Brain pericyte (primary cell): ENCODE measurements at places on chromosomes 13 and 19.
A peak's percentile ranks its signal among the peaks of the same experiment; 100 is the strongest.

DNA sequence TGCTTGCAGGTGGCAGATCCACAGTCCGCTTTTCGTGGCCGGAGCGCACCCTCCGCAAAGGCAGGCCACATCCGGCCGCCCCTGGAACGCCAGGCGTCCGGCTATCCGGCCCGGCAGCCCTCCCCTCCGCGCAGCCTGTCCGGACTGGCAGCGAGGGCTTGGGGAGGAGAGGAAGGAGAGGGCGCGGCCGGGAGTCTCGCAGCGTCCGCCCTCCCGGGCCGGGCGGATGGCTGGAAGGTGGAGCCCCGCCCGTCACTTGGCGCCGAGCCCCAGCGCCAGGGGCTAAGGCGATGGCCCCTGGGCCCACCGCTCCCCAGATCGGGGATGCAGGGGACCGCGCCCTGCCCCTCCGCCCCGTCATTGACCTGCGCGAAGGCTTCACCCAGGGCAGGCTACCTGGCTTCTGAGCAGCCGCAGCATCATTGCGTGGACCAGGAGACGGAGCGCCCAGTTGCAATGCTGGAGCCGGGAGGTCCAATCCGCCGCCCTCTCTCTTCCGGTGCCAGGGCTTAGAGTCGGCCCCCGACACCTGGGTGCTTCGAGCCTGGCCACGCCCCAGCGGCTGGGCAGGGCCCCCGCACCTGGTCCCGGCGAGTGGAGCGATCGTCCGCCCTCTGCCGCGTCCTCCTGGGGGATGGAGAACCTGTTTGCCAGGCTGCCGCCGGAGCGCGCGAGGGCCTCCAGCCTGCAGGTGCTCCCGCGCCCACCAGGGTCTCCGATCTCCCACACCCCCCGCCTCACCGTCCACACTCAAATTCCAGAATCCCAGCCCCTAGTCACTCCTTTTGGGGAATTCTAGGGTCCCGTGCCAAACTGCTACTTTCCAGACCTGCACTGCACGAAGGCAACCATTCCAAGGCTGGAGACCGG lies at the start of gene FUT1:
FUT1 (minus strand) TSS at position 146 of the 870 bp plus-strand sequence. CDS start 1,360 bp downstream, outside the sequence.
- DNase-seq, result no peak

GRCh38 chr13:37869756-37870488 lies at the start of gene TRPC4:
Gene TRPC4, minus strand, starts transcription at chr13:37869772. Its CDS starts 86,439 bp downstream, at chr13:37783333.
- DNase-seq, result peak; percentile 41

- no peak for DNase-seq
Measured at GRCh38 chr19:5676772-5677105, 3.6 kb downstream of the MICOS13 start.

GRCh38 chr13:99425485-99426341 lies 75.6 kb upstream of the TM9SF2 start:
- no peak for DNase-seq

GRCh38 chr13:41246969-41247680 lies 16.3 kb downstream of the MTRF1 start:
- DNase-seq, result no peak

- DNase-seq, result no peak
Measured at GRCh38 chr19:7743425-7743841, 3.9 kb downstream of the CD209 start.

GRCh38 chr13:44334751-44335150 lies 38.9 kb upstream of the SERP2 start:
- DNase-seq, result no peak

- DNase-seq, result no peak
Measured at GRCh38 chr13:95579303-95579702, 26.8 kb downstream of the CLDN10 start.

- DNase-seq, result no peak
Measured at GRCh38 chr19:703651-704446, 4.9 kb upstream of the PALM start.

DNA sequence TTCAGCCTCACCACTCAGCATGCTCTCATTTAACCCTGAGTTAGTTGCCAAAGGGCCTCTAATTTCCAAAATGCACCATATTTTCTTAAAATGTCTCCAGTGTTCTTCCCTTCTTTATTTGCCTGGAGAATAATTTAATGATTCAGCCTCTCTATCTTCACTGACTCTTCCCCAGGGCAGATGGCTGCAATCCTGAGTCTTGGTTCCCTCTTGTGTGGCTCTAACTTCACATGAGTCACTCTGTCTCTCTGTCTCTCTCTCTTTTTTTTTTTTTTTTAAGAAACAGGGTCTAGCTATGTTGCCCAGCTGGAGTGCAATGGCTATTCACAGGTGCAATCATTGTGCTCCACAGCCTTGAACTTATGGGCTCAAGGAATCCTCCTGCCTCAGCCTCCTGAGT lies 251.4 kb downstream of the VWA8 start:
- no peak for DNase-seq

- DNase-seq, result no peak
Measured at GRCh38 chr13:71625694-71626093, 241.3 kb downstream of the DACH1 start.

GRCh38 chr19:3557461-3558248 lies at the start of gene MFSD12:
Gene MFSD12, minus strand, starts transcription at chr19:3557586. Its CDS starts 183 bp downstream, at chr19:3557403.
- peak; percentile 75 for DNase-seq

DNA sequence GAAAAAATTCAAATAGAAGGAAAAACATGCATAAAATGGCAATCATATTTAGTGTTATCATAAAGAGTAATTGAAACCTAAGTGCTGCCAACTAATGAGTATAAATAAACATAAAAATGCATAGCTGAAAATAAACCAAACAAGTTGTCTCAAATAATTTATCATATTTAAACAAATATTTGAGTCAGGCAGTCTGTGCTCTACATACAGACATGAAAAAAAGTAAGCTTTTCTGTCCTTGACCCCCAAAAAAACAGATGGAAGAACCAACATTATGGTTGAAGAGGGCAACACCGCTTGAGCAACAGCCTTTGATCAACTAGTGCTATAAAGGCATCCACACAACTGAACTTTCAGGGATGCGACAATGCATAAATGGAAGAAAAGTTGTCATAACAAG lies 735.1 kb upstream of the MIR17HG start:
- DNase-seq, result no peak

DNA sequence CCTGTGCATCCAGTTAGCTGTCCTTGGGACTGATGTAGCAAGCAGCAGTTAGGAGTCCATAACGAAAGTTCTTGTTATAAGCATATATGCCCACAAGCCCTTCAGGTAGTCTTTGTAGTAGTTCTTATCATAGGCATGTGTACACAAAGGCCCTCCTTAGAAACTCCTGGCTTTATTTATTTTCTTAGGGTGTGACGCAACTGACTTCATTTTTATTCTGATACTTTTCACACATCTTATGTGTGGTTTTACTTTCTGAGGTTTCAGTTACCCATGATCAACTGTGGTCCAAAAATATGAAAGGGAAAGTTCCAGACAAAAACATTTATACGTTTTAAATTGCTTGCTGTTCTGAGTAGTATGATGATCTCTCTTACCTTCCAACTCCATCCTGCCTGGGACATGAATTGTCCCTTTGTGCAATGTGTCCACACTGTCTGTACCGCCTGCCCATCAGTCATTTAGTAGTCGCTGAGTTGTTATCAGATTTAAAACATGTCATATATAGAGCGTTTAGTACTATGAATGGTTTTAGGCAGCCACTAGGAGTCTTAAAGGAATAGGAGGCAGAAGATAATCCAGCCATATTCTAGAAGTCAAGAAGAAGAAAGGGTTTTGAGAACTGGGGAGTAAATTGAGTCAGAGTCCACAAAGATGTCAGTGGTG lies 19.4 kb downstream of the GPC5 start:
- no peak for DNase-seq

DNA sequence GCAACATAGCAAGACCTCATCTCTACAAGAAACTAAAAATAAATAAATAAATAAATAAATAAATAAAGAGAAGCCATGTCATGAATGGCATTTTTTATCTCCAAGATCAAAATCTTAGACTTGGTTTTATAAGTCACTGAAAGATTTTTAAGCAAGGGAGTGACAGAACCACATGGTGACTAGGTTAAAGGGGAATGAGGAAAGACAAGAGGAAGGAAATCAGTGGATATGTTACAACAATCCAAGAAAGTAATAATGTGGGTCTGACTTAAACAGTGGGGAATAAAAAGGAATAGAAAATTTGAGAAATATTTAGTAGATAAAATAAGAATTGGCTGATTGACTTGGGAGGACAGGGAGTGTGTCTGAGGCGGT lies 18.8 kb upstream of the MED4 start:
- DNase-seq, result no peak

DNA sequence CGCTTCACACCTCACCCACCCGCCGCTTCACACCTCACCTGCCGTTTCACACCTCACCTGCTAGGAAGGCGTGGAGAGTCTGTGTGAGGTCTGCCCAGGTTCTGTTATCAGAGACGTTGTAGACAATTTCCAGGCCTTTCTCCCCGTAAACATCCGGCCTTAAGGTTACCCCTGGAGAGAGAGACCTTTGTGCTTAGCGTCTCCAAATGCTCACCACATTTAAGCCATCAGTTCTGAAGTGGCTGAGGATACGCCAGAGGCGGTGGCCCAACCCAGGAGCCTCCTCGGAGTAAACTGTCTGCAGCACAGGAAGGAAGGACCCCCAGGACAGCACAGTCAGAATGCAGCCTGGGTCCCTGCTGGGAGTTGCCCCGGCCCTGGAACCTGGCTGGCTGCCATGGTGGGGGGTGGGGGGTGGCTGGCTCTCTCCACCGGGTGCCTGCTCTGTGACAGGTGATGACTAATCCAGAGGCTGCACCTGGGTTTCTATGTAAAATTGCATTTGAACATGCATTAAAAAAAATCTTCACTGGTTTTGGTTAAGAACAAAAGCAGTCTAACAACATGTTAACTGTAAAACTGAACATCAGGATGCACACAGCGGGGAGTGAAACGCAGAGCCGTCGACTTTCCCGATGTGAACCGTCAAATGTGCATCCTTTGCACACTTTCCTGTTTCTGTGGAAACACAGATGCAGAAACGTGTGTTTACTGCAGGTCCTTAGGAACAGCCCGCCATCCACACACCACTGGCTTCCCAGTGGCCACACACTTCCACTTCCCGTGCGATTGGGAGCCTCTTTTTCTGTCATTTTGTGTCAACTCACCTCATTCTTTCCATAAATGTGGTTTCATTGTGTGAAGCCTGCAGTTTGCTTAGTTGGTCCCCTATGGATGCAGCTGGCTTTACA lies 4.5 kb downstream of the ATP4B start:
- no peak for DNase-seq

DNA sequence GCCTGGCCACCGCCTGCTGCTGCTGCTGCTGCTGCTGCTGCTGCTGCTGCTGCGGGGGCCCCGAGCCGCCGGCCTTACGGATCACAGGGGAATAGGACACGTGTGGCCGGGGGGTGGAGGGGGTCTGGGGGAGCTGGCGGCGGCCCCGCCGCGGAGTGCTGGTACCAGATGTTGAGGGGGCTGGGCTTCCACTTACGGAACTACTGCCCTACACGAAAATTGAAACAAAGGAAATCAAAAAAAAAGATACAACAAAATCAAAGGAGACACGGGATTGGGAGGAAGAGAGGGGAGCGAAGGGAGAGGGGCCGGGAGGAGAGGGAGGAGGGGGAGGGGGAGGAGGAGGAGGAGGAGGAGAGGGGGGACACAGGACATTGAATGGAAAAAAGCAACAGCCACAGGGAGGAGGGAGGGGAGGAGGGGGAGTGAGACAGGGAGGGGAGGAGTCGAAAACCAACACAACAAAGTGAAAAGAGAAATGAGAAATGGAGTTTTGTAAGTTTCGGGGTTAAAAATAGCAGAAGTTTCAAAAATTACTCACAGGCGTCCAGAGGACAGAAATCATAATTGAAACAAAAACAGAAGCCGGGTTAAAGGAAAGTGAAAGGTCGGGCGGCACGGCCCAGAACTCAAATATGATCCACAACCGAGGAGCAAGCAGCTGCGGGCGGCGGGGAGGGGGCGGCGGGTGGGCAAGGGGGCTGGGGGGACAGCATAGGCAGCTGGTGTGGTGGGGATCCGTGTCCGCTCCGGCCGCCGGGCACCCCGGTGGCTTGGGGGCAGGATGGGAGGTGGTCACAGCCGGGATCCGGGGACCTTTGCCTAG lies 57.8 kb downstream of the IER2 start:
- peak; percentile 32 for DNase-seq

- DNase-seq, result no peak
Measured at GRCh38 chr19:36987091-36987490, 71.0 kb downstream of the ZNF568 start.

- no peak for DNase-seq
Measured at GRCh38 chr19:13826652-13827235, 31.5 kb downstream of the ZSWIM4 start.

- no peak for DNase-seq
Measured at GRCh38 chr13:35356572-35356971, 119.9 kb downstream of the MAB21L1 start.

DNA sequence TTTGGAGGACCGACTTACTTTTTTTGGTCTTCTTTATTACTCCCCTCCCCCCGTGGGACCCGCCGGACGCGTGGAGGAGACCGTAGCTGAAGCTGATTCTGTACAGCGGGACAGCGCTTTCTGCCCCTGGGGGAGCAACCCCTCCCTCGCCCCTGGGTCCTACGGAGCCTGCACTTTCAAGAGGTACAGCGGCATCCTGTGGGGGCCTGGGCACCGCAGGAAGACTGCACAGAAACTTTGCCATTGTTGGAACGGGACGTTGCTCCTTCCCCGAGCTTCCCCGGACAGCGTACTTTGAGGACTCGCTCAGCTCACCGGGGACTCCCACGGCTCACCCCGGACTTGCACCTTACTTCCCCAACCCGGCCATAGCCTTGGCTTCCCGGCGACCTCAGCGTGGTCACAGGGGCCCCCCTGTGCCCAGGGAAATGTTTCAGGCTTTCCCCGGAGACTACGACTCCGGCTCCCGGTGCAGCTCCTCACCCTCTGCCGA lies 409 bp downstream of the FOSB start:
- no peak for DNase-seq

DNA sequence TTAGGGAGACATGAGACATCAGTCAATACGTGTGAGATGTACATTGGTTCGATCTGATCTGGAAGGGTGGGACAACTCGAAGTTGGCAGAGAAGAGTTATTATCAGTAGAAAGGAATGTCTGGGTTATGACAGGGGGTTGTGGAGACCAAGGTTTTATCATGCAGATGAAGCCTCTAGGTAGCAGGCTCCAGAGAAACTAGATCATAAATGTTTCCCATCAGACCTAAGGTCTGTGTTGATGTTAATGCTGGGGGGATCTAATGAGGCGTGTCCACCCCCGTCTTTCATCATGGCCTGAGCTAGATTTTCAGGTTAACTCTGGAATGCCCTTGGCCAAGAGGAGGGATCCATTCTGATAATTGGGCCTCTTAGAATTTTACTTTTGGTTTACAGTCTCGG lies 187.0 kb upstream of the KL start:
- DNase-seq, result no peak

DNA sequence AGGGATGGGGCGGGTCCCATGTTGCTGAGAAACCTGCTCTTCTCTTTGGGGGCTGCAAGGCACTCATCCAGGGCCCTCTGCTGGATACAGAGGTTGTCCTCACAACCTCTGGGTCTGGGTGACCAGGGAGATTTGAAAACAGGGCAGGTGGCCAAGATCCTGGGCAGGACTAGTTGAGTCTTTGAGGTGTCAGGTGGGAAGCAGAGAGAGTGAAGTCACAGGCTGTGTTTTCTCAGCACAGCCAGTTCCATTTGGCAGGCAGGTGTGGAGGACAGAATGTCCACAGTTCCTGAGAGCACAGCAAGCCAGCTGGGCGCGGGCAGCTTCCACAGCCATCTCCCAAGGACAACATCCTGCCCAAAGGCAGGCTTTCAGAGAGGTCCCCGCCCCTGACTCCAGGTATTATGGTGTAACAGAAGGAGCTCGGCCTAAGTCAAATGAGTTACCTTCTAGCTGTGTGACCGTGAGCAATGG lies 118.8 kb downstream of the NUFIP1 start:
- no peak for DNase-seq

- DNase-seq, result no peak
Measured at GRCh38 chr13:105097521-105097920, 1437.9 kb downstream of the EFNB2 start.

- DNase-seq, result peak; percentile 50
Measured at GRCh38 chr13:40109351-40109844, 453.9 kb downstream of the COG6 start.

GRCh38 chr13:48828962-48829411 lies 146.7 kb upstream of the FNDC3A start:
- no peak for DNase-seq
